ENCODE measurements at places on chromosomes 13 and 19. TPM values are rescaled to one million over a fixed set of nuclear protein-coding genes. Genes with fewer than 3 reads are reported as not detected.

GRCh38 chr13:46472384-46472783, 80.6 kb upstream of the LRCH1 start:
- no peak for DNase-seq

DNA sequence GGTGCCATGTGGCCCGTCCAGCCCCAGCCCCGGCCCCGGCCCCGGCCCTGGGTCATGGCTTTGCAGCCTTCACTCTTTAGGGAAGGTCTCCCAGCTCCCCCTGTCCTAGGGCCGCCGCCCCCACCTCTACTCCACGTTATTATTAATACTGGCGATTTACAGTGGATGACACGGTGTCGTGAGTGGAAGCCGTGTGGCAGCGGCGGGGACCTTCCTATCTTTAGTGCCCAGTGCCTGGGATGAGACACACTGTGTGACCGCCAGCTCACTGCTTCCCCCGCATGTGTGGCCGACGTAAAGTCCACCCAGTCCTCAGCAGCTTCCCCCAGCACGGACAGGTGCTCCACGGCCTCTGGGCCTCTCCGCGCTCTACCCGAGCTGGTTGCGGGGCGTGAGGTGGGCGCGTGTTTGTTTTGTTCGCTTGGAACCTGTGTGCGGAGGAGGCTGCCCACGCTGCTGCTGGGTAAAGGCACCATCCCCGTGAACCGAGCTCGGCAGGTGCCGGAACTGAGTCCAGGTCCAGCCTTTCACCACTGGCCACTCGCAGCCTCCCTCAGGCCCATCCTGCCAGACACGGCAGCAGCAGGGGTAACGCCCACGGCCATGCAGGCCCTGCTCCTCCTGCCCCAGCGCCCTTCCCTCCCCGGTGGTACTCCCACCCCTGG, 70.9 kb upstream of the MCF2L start:
- DNase-seq, result no peak

The KLF1 gene
- not detected for total RNA-seq

DNA sequence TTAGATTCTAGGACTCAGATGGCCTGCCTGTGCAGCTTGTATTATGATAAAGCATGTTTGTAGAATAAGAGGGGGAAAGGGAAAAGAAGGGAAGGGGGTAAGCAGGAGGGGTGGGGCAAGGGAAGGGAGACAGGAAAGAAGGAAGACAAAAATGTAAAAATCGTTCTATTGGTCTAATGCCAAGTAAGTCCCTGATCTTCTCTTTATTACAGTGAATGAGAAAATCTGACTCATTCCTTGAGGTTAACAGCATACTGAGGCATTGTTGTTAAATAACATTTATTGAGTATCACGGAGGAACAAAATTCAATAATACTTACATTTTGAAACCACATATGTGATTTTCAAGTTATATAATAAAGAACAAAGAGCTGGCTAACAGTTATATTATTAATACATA, 1534.7 kb downstream of the OLFM4 start:
- DNase-seq, result no peak

DNA sequence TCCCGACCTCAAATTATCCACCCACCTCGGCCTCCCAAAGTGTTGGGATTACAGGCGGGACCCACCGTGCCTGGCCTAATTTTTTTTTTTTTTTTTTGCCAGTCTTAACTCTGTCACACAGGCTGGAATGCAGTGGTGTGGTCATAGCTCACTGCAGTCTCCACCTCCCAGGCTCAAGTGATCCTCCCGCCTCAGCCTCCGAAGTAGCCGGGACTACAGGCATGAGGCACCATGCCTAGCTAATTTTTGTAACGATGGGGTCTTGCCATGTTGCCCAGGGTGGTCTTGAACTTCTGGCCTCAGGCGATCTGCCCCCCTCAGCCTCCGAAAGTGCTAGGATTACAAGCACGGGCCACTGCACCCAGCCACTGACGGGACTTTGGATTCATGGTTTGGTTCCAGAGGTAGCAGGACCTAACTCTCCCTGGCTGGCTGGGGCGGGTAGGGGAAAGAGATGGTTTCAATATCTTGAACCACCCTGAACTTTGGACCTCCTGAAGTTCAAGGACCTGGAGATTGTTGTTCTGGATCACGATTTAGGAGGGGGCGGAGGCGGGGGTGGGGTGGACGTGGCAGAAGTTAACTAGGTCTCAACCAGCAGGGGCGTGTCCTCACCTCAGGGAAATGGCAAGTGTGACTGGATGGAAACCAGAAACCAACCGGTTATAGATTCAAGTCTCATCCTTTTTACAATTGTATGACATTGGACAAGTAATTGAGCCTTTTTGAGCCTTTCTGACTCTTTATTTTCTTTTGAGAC, 40.8 kb downstream of the IER2 start:
- DNase-seq, result no peak

DNA sequence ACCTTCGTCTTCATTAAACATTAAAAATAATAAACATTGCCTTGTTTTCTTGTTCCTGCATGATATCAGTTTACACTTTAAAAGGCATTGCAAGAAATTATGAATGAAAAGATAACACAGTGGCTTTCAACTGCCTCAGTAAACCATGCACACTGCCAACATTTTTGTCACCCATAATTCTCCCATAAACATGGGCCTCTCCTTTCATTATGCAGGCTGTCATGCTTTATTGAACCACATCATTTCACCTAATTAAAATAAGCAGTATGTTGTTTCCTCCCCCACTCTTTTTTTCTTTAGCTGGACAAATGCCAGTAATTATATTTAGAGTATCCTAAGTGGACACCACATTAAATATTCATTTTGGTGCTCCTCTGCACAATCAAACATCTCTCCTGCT, 1566.5 kb upstream of the SLC10A2 start:
- no peak for DNase-seq

The MBD3L3 gene
- not detected for total RNA-seq

DNA sequence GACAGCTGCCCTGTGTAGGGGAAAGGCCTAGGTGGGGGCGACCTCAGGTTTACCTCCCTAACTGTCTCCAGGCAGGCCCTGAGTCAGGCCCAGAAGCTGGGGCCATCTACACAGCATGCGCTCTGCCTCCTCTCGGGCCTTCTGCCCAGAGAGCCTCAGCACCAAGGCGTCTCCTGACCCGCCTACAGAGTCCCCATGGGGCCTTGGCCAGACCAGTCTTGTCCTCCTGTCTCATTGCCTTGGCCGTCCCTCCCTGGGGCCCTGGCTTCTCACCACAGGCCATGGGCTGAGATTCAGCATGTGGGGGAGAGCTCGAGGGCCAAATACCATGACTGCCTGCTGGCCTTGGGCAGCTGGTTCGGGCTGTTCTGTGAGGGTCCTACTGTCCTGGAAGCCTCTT, 59.0 kb downstream of the SMARCA4 start:
- no peak for DNase-seq

The ZNF177 gene
- total RNA-seq, result 0.68 TPM

DNA sequence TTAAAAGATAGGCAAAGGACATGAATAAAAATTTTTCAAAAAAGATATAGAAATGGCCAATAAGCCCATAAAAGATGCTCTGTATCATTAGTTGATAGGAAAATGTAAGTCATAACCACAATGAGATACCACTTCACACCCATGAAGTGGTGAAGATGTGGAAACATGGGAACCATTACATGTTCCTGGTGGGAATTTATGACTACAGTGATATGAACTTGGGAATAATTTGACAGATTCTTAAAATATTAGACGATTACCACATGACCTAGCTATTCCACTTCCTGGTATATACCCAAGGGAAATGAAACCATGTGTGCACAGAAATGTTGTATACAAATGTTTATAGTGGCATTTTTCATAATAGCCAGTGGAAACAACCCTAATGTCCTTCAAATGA, 232.2 kb downstream of the GGACT start:
- DNase-seq, result no peak

DNA sequence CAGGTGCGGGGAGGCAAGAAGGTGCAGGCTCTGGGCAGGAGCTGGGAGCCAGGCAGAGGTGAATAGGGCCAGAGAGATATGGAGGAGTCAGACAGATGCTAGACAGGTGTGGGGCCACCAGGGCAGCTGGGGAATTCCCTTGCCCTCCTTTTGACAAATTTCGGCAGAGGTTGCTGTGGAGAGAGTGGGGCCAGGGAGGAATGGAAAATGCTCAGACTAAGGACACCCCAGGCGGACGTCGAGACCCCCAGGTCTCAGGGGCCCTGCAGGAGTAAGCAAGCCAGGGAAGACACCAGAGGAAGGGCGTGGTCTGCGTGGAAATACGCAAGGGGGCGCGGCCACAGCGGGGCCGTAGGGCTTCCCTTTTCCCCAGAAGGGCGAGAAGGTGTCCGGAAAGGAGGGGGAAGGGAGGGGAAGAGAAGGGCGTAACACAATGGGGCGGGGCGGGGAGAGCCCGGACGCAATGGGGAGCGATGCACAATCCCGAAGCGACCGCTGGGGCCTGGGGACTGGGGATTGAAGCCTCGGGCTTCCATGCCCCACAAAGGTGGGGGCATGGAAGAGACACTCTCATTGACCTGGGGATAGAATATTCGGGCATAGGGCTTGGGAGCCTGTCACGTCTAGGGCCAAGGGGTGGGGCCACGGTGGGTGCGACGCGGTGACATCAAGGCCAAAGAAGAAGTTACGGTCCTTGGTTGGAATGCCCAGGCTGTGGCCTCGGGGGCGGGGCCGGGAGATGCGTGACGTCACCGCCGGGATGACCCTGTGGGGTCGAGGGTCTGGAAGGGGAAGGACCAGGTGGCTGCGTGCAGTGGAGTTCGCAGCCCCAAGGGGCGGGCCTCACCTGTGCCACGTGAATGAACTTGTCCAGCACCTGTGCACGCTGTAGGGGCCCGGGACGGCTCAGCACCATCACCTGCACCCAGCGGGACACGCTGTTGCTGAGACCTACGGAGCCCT, 8.2 kb downstream of the RASGRP4 start:
- no peak for DNase-seq

DNA sequence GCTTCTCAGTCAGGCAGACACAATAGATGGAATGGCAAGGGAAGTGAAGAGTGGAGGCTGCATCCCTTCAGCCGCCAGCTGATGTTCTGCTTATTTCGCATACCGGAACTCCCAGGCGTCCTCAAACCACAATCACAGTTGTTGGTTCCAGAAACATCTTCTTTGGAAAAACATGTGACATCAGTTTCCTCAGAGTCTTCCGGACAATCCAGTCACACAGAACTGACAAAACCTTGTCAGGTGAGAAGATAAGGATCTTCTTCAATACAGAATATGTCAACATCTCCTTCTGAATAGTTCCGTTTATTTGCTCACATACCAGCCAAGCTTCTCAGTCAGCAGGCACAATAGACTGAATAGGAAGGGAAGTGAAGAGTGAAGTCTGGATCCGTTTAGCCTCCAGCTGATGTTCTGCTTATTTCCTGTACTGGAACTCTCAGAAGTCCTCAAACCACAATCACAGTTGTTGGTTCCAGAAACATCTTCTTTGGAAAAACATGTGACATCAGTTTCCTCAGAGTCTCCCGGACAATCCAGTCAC, 45.1 kb upstream of the CEACAM21 start:
- DNase-seq, result no peak

The RXFP2 gene
- total RNA-seq, result not detected

- no peak for DNase-seq
These were observed 2.7 kb upstream of the RAP2A start for GRCh38 chr13:97431171-97431764.

The PDS5B gene
- 44.9 TPM for total RNA-seq

DNA sequence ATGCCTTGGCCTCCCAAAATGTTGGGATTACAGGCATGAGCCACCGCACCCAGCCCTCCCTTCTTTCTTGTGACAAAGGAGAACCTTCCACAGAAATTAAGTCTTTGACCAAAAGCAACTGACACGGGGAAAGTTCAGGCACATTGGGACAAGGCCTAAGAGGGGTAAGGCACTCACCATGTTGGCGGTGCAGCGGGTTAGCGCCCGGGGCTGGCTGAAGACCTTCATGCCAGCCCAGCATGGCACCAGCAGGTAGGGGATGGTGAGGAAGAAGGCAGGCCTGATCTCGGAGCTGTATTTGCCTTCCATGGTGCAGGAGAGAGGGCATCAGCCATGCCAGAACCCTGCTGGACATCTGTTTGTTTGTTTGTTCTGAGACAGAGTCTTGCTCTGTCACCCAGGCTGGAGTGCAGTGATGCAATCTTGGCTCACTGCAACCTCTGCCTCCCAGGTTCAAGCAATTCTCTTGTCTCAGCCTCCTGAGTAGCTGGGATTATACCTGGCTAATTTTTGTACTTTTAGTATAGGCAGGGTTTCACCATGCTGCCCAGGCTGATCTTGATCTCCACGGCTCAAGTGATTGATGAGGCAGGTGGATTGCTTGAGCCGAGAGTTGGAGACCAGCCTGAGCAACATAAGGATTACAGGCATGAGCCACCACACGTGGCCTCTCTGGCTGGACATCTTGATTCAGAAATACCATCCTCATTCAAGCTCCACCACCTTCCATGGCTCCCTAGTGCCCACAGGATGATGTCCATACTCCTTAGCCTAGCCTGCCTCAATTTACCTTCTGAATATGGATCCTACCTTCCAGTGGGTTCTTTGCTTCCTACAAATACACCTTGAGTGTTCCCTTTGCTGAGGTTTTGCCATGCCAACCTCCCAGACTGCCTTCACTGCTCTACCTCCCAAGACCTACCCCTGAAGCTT, 4.4 kb downstream of the TM6SF2 start:
- DNase-seq, result no peak

DNA sequence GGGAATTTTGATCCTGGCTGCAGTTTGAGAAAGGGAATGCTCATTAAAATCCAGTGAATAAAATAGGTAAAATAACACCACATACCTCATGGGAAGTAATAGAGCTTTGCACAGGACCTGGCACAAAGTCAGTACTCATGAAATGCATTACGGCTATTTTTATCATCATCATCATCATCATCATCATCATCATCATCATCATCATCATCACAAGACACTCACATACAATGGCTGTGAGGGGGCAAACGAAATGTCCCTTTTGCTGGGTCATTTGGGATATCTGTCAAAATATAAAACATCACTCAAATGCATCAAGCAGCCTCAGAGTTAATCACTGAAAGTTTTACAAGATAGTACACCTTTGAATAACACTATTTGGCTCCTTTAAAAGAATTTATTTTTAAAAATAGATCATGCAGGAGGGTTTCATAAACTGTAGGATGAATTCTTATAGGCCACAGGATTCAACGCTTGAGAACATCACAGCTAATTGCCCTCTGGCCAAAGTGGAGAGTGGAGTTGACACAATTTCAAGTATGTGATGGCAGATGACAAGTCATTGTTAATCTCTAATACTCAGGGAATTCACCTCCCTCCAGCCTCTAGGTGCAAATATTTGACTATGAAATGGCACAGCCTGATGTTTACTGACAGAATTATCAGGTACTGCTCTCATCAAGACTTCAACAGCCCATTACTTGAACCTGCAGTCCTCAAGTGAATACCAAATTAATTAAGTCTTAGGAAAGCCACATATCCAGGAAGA, 14.2 kb upstream of the ZNF599 start:
- DNase-seq, result no peak

- DNase-seq, result no peak
These were observed 46.7 kb upstream of the ZNF835 start for GRCh38 chr19:56718231-56718630.

The ZNF808 gene
- 16.4 TPM for total RNA-seq

The CBY2 gene
- not detected for total RNA-seq

Measured in CD8-positive, alpha-beta T cell (primary cell).